ENCODE measurements at places on chromosomes 7 and 10. TPM values are rescaled to one million over a fixed set of nuclear protein-coding genes. Genes with fewer than 3 reads are reported as not detected.

The HOXA2 gene
- total RNA-seq: not detected

The TBATA gene
- total RNA-seq: not detected

The ZNF398 gene
- 14.8 TPM for total RNA-seq

The CHAT gene
- total RNA-seq: not detected

The UPK3B gene
- total RNA-seq: 0.46 TPM

The CHST12 gene
- 42.7 TPM for total RNA-seq

The OPALIN gene
- total RNA-seq: not detected

The PLXDC2 gene
- 0.10 TPM for total RNA-seq

Data from T-helper 1 cell treated with Interleukin-12 subunit alpha and Interleukin-12 subunit beta and Interleukin-4 antibody, amounts not matched to agents 30 ng/mL and 1 ng/mL, for 36 hours (primary cell).